AG09319 (cell line): ENCODE measurements at places on chromosomes 16 and 17.

DNA sequence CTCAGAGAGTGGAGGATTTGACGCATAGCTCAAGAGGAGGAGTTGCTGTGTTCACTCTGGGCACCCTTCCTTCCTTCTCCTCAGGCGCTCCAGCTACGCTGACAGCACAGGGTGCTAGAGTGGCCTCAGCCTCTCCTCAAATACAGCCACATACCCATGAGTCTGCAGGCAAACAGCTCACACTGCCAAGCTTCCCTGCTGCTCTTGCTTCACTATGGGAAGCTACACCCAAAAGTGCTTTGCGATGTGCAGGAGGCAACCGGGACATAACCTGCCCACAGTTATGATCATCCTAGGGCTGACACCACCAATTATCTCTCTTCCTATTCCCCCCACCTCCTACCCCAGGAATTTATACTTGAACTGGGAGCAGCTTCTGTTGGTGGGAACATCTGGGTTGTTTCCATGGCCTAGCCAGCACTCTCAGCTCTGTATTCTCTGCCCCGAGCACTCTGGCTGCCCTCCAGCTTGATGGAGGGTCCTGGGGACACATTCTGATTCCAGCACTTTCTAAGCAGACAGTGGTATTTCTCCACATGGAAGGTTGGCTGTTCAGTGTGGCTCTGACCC is 40.3 kb upstream of the SREBF1 start:
- DNase-seq = no peak

DNA sequence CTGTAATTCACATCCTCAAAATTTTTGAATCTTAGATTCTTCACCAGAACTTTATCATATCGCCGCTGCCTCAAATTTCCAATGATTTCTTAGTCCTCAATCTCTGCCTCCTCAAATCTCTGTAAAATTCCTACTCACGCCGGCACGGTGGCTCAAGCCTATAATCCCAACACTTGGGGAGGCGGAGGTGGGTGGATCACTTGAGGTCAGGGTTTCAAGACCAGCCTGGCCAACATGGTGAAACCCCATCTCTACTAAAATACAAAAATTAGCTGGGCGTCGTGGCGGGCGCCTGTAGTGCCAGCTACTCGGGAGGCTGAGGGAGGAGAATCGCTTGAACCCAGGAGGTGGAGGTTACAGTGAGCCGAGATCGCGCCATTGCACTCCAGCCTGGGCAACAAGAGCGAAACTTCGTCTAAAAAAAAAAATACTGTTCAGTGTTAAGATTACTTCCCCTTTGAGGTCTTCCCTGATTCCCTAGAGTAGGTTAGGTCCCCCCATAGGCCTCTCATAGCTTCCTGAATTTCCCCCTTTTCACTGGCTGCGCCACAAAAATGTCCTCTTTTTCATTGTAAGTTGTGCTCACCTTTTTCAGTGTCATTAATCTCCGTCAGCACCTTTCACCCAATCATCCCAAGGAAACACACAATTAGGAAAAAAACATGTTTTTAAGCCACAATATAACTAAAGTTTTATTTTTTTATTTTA is 919 bp upstream of the CBX1 start:
- DNase-seq = no peak

- no peak for DNase-seq
Measured at GRCh38 chr17:10439816-10440215, 18.1 kb upstream of the MYH8 start.

- no peak for DNase-seq
Measured at GRCh38 chr16:4306470-4307214, 9.2 kb upstream of the GLIS2 start.

DNA sequence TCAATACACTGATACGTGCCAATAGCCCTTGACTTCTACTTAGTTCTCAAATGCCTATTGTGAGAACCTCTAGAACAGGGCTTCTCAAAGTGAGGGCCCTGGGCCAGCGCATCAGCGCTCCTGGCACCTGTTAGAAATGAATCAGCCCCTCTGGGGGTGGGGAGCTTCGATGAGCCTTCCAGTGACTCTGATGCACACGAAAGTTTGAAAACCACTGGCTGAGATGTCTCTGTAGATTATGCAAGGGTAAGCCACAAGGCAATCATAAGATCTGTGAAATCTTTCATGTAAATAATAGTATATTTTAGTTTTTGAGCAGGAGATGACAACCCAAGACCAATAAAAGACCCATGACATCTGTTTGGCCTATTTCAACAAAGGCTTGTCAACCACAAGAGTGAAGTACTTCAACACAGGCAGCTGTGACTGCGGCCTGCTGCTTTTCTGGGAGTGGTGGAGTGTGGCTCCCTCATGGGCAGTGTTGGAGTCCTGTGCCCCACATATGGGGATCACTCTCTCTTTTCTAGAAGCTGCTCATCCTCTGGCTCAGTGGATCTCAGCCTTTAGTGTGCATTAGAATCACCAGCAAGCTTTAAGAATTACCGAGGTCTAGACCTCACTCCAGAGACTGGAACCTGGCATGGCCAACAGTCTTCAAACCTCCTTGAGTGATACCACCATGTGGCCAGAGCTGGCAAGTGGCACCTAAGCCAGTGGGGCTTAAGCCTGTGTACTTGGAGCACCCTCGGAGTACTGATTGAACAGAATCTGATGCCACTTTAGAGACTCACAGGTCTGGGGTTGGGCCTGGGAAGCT is 5.8 kb downstream of the MTHFSD start:
- no peak for DNase-seq
